ENCODE measurements at places on chromosomes 5 and 9. TPM values are rescaled to one million over a fixed set of nuclear protein-coding genes. Genes with fewer than 3 reads are reported as not detected.

GRCh38 chr5:116216246-116216645, 131.4 kb downstream of the COMMD10 start:
- DNase-seq = no peak

DNA sequence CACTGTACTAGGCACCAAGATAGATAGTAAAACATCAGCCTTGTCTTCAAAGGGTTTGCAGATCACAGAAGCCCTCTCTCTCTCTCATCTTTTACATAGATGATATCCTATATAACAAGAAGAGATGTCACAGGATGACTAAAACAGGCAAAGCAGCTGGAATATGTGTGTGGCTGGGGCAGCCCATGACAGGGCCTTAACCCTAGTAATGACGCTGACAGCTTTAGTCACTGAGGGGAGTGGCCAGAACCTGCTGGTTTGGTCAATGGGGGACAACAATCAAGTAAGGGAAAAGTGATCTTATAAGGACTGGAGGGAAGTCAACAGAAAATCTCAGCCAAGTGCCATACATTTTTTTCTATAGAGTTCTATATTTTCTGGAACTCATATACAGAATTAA, 41.9 kb upstream of the RIC1 start:
- DNase-seq = peak; percentile 80

Gene SV2C
- total RNA-seq = not detected

Gene TTLL11
- 1.8 TPM for total RNA-seq

- DNase-seq = no peak
Observed at GRCh38 chr5:168853972-168854371, 274.8 kb upstream of the PANK3 start.

DNA sequence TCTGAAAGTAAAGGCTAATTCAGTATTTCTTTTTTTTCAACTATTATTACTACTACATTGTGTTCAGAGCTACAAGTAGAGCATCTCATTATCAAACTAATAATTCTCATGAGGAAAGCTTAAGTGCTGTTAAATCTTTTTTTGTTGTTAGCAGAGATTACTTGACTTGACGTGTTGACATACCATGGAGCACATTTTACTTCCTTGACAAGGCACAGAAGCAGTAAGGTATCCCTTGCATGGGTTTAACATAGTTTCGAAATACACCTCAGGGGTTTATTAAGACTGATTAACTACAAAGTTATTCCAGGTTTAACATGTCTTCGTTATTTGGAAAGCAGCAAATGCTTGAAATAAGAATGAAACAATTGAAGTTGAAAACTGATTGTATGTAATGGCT, 7.0 kb downstream of the SPDL1 start:
- no peak for DNase-seq

Gene FCHO2
- 0.86 TPM for total RNA-seq

DNA sequence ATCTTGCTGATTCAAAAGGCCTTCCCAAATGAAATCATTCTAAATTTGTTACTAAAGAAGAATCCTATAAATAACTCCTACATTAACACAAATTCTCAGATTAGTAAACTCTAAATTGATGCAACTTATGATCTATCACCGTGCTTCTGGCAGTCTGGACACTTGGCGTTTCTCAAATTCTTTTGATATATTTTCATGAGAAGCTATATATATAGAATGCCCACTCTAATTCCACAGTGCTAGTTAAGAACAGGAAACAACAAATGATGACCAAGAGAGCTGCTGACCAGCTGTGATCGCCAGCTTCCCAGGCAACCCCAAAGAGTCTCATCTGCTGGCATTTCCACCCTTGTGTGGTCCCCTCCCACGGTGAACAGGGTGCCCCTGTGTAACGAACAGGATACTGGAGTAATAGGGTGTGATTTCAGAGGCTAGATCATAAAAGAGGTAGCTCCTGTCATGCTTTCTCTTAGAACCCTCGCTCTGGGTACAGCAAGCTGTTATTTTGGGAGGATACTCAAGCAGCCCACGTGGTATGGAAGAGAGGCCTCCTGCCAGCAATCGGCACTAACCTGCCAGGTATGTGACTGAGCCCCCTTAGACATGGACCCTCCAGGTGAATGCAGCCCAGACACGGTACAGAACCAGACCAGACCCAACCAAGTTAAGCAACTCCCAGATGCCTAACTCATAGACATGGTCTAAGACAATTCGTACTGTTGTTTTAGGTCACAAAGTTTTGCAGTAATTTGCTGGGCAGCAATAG, 64.7 kb downstream of the CDC14B start:
- no peak for DNase-seq

Gene SLC4A9
- total RNA-seq = 0.73 TPM

Gene NR5A1
- total RNA-seq = not detected

Gene PPP3R2
- not detected for total RNA-seq

DNA sequence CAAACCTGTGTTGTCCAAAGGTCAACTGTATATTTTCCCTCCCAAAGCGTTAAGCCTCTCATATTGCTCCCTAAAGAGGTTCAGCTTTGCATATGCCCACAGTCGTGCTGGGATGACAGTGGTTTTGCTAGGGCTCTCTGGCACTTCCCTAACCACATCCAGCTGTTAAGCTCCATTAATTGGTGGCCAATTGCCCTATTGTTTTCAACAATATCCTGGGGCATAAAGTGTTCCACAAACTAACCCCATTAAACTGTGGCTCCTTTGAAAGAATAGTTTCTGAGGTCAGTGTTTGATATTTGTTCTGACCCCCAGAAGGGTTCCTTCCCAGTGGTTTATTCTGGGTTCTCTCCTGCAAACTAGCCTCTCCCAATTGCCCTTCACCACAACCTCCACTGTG, 194.5 kb downstream of the HSD17B3 start:
- DNase-seq = no peak

DNA sequence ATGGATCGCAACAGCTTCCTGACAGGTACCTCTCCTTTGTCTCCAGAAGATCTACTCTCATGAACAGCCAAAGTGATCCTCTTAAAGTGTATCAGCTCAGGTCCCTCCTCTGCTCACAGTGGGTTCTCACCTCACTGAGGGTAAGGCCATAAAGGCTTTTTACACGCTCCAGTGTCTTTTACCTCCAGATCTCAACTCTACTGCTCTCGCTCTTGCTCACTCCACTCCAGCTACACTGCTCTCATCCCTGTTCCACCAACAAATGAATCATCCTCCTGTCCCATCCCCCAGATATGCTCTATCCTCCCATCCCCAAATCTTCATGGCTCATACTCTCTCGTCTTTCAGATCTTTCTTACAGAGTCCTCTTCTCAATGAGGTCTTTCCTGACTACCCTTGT, 248.6 kb upstream of the EFNA5 start:
- no peak for DNase-seq

Gene TICAM2
- total RNA-seq = 0.87 TPM

Gene ZNF462
- total RNA-seq = 0.42 TPM

- no peak for DNase-seq
Observed at GRCh38 chr5:72380492-72381274, 60.5 kb downstream of the PTCD2 start.

Gene LHX3
- total RNA-seq = not detected

DNA sequence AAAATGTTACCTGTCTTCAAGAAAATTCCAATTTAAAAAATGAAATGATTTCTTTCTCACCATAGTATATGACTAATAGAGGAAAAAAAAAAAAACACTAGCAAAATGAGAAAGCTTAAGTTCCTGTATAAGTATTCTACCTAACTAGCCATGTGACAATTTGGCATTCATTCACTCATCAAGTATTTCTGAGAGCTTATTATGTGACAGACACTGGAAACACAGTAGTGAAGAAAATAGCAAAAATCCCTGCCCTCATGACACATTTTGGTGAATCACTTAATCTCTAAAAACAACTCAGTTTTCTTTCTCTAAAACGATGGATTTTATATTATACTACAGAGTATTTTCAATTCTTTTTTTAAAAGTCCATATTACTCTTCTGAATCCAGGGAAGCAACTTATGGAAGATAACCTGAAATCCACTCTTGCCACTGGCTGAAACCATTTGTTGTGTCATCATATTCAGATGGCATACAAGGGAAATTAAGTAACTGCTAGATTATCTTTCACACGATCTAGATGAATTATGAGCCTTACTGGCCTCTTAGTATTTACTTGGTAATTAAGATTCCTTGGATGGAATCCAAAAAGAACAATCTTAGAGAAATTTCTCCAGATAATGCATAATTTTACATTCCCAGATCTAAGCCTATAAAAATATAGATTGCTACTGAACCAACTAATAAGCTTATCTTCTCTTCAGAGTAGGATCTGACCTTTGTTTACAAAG, 5.5 kb downstream of the PTBP3 start:
- no peak for DNase-seq

Gene PTGDS
- total RNA-seq = not detected

Gene CBY3
- 0.71 TPM for total RNA-seq

- no peak for DNase-seq
Observed at GRCh38 chr5:36371366-36371765, 69.7 kb upstream of the RANBP3L start.

Gene ANKHD1
- total RNA-seq = 93.5 TPM

DNA sequence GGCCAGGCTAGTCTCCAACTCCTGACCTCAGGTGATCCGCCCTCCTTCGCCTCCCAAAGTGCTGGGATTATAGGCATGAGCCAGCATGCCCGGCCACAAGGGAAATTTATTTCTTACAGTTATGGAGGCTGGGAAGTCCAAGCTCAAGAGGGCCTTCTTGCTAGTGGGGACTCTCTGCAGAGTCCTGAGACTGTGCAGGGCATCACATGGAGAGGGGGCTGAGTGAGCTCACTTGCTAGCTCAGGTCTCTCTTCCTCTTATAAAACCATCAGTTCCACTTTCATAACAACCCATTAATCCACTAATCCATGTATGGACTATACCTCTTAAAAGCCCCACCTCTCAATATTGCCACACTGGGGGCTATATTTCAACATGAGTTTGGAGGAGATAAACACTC, 5.1 kb upstream of the SPIN1 start:
- DNase-seq = no peak

DNA sequence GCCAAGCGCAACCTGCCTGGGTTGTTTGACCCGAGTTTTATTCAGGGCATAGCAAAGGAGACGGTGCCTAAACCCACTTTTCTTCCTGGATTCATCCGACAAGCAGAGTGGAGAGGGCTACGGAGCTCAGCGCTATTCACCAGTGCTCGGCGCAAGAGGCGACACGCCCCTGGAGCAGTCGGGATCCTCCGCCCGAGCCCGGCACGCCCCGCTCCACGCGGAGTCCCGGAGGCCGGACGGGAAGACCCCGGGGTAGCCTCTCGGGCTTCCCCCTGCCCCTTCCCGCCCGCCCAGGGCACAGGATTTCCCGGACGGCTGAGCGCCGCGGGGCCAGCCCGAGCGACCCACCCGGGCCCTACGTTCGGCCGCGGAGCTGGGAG, 427 bp downstream of the SERINC5 start:
- DNase-seq = peak; percentile 77

GRCh38 chr5:53406630-53407316, 73.7 kb upstream of the FST start:
- DNase-seq = no peak

DNA sequence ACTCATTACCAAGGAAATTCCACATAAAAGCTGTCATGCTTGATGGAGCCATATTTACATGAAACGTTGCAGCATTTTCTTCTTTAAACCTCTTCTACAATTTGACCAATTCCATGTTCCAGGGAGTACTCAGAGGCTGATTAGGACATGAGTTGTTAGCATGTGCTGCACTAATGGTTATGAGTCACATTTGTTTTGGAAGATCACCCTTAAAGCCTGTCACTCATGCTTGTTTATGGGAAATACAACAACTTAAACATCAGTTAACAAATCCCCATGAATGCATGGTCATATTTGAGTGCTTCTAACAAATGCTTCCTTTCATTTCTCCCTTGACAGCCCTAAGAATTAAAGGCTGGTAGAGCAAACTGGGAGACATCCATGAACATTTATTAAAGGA, 156.1 kb downstream of the GHR start:
- no peak for DNase-seq

DNA sequence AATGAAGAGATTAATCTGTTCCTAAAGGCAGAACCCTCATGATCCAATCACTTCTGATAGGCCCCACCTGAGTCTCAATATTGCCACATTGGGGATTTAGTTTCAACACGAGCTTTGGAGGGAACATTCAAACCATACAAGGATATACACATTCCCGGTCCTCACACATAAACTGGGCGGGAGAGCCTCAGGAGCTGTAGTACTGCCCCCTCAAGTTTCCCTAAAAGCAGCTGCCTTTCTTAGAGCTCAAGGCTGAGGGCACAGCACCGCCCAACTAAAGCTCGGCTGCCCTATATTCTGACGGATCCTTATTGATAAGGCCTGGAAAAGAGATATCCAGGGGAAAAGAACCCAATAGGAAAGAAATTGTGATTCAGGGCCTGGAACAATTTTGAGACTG, 83.0 kb downstream of the GADD45G start:
- no peak for DNase-seq

DNA sequence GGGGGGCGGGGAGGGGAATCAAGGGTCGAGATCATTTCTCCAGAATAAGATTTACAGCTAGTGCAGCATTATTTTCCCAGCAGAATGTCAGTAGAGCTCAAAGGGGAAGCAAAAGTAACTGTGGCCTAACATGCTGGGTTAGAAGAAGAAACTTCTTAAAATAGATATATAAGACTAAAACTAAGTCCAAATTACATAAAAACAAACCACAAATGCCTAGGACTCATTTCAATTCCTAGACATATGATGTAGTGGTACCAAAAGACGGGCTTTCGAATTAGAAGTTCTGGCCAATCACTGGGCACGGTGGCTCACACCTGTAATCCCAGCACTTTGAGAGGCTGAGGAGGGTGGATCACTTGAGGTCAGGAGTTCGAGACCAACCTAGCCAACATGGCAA, 20.8 kb upstream of the MELK start:
- DNase-seq = no peak

DNA sequence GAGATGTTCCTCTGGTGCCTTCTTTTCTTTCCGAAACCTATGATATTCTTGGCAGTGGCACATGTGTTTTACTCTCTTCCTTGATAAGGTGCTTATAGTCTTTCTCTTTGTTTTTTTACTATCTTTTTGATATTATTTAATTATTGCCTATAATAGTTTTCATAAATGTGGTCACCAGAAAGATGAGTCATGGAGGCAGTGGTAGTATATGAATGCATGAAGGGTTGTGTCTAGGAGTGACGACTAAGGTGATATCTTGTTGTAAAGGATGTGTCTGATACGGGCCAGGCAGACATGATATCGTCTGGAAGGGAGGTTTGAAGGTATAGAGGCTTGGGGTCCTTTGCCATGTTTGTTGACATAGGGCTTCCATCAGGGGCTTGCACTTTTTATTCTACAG, 36.8 kb downstream of the SLC44A1 start:
- no peak for DNase-seq

DNA sequence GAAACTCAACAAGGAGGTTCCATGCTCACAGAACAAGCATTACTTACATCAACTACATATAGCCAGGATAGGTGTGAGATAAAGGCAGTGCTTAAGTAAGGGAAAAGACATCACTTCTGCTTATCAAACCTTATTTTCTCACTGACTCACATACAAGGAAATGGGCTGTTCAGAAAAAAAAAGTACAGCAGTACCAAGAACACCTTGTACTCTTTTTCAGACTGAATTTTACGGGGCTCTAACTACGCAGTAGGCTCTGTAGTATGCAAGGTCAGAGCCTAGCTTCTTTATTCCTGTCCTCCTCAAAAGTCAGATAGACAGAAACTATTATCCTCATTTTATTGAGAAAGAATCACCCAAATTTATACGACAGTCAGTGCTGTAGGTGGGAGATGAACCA, 5.8 kb downstream of the PSMB7 start:
- no peak for DNase-seq

All from activated CD4-positive, alpha-beta T cell treated with anti-CD3 and anti-CD28 coated beads for 36 hours (primary cell).